ENCODE measurements at places on chromosomes 16 and 17.

- no peak for DNase-seq
These were observed 25.3 kb upstream of the SCNN1B start for GRCh38 chr16:23276821-23277220.

DNA sequence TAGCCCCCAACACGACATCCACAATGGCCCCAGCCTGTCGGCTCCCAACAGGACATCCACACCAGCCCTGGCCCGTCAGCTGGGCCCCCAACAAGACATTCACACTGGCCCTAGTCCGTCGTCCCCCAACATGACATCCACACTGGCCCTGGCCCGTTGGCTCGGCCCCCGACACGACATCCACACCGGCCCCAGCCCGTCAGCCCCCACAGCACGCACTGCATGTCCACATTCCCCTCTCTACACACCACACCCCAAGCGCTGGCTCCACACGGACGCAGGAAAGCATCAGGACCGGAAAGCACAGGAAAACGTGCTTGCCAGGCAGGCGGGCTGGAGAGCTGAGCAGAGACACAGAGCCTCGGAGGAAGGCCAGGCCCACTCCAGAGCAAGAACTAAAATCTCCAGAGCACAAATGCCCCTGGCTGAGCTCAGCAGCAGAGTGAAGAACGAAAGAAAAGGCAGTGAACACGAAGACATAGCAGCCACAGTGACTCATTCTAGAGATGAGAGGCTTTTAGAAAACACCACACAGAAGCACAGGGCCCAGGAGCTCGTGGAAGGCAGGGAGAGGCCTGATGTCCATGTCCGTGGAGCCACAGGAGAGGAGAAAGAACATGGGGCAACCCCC, 50.6 kb downstream of the LMF1 start:
- no peak for DNase-seq

GRCh38 chr17:56599088-56599487, 5.6 kb downstream of the NOG start:
- DNase-seq: peak; percentile 3

DNA sequence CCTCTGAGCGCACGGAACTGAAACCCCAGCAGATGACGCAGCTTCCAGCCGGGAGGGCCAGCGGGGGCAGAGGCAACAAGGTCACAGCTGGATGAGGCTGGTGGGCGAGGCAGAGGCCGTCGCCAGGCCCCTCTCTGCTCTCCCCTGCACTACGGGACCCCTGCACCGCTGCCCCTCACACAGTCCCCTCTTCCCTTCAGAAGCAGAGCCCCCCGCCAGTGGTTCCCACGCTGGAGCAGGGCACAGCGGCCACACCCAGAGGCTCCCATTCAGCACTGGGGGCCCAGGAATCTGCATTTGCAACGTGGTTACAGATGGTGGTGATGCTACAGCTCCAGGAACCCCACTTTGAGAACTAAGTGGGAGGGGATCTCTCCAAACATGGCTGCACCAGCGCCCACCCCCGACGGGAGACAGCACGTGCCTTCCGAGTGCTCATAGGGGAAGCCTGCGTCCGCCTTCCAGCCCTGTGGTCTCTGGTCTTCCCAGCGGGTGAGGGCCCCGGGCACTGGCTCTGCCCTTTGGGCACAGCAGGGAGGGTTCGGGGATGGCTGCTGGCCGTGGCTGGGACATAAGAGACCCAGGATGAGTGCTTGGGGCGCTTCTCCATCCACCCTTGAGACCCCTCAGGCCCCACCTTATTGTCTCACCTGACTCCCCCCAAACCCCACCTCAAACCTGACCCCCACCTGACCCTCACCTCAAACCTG, 4.7 kb upstream of the RAB40B start:
- DNase-seq: no peak

- no peak for DNase-seq
These were observed 108.9 kb downstream of the CDH13 start for GRCh38 chr16:82735673-82736091.

DNA sequence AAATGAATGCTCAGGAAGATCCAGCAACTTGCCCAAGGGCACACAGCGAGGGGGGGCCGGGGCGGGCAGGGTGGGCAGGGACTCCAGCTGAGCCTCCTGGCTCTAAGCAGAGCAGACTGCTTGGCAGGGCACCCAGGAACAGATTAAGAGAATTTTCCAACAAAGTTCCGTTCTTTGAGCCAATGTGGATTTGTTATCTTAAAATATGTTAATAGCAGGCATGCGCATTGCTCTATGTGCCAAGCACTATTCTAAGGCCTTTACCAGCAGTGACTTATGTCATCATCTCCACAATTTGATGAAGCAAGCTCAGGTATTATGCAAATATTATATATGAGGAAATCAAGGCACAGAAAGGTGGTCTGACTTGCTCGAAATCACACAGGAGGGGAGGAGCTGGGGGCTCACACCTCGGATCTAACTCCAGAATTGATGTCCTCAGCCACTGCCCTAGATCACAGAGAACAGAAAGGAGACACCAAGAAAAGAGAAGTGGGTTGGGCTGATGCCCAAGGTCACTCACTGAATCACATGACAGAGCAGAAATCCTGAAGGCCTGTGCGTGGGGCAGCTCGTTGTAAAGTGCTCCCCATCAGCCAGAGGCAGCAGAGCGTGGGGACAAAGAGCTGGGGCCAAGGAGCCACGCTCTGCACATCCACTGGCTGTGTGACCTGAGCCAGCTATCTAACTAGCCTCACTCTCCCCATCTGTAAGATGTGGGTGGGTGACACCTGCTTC, 23.2 kb upstream of the MEAK7 start:
- DNase-seq: no peak

GRCh38 chr17:78450696-78451345, 72.4 kb downstream of the PGS1 start:
- DNase-seq: no peak

DNA sequence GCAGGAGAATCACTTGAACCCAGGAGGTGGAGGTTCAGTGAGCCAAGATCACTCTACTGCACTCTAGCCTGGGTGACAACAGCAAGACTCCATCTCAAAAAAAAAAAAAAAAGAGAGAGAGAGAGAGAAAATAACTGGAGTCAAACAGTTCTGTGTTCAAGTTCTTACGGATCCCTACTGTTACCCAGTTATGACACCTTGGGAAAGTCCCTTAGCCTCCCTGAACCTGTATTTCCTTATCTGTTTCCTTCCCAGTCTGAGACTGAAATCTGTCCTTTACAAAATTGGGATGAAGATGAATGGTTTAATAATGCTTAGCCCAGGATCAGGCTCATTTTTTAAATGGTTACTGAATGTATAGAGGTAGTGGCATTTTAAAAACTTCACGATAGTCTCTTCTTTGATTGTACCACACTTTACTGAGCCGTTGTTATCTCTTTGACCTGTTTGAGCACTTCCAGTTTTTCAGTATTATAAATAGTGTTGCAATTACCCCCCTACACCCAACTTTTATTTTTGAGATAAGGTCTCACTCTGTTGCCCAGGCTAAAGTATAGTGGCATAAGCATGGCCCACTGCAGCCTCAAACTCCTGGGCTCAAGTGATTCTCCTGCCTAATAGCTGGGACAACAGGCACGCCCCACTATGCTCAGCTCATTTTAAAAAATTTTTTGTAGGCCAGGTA, 17.1 kb downstream of the ZNF768 start:
- no peak for DNase-seq

- DNase-seq: peak; percentile 63
These were observed at the start of gene SPNS2 for GRCh38 chr17:4498461-4499397. Gene SPNS2 (plus strand): TSS chr17:4498881. CDS start chr17:4499048, 167 bp downstream.

DNA sequence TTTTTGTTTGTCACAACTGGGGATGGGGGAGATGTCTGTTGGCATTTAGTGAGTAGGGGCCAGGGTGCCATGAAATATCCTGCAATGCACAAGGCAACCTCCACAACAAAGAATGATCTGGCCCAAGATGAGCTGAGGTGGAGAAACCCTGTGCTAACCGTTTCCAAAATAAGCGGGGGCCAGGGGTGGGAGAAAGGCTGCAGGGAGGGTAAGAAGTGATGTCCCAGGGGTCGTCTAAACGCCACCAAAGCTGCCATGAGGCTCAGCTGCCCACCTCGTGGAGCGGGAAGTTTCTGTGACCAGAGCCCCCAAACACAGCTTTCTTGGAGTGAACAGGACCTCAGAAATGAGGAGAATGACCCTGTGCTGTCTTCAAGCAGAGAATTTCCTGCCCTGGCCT, 76.5 kb upstream of the CDH5 start:
- no peak for DNase-seq

DNA sequence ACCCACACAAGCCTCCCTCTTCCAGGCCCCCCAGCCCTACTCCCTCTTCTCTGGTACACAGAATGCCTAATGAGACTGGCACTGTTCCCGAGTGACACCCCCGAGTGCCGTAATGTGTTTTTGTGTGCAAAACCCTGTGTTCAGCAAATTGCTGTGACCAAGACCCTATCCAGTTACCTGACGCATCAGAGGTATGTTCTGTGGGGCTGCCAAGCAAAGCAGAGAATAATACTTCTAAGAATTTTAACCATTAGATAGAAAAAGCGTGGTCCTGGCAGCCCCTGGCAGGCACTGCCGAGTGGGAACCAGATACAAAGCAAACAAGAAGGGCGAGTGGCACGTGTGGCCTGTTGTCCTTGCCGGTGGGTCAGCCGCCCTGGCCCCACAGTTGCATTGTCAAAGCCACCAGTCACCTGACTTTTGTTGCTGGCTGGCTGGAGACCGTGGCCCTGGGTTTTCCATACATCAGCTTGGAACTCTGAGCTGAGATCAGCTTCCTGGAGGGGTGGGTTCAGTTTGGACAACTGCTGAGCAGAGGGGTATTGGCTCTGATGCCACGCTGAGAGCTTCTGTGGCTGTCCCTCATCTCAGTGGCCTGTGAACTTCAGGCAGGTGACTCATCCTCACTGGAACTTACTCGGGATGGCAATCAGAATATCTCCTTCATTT, 69.1 kb upstream of the BRD7 start:
- DNase-seq: no peak

DNA sequence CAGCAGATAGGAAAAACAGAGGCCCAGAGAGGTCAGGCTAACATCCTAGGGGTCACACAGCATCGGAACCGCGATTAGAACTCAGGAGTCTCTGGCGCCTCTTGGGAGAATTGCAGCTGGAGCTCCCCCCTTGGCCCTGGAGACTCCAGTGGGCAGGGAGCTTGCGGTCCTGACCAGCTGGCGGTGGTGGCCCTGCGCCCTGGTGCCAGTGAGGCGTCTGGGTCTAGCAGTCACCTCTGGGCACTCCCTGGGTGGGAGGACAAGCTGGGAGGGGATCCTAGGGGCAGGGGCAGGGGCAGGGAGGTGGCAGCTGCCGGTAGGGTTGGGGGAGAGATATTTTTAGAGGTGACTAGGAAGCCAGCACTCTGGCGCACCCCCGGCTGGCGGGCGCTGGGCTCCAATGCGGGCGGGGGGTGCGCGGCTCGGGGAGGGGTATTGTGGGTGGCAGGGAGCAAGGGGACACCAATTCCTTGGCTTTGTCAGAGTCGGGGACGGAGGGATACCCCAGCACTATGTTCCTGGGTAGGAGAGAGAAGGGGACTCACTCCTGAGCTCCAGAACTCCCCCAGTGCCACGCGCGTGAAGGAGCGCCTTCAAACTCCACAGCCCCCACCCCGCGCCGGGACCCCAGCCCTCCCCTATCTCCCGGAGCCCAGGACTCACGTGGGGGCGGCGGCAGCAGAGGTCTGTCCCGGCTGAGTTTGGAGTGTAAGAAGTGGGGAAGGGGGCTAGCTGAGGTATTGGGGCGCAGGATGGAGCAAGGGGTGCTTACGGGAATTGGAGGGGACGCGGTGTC, 584 bp downstream of the PHOSPHO1 start:
- no peak for DNase-seq

GRCh38 chr16:28283798-28284577, 8.3 kb upstream of the SBK1 start:
- DNase-seq: no peak

DNA sequence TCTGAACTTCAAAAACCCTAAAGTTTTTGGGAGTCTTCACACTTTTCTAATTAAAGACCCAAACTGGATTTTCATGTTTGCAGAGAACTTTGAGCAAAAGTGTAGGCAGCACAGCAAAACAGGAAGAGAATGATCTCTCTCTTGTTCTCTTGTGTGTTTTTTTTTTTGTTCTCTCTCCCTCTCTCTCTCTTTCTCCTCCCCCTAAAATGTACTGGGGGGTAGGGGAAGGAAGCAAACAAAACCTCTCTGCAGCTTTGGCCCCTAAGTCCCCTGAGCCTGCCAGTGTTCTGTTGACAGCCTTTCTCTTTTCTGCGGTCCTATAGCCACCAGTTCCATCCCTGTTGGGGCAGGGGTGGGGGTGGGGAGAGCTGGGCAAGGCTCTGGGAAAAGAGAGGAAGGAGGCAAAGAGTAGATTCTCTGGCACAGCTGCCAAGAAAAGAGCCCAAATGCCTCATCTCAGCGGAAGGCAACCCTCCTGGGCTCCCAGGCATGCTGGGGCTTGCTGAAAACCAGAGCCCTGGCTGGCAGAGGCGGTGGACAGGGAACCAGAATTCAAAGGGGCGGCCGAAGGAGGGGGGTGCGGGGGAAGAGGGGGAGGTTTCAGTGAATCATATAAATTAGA, 295.3 kb downstream of the SOX9 start:
- DNase-seq: no peak

- no peak for DNase-seq
These were observed 27.9 kb downstream of the SREBF1 start for GRCh38 chr17:17808706-17809432.

DNA sequence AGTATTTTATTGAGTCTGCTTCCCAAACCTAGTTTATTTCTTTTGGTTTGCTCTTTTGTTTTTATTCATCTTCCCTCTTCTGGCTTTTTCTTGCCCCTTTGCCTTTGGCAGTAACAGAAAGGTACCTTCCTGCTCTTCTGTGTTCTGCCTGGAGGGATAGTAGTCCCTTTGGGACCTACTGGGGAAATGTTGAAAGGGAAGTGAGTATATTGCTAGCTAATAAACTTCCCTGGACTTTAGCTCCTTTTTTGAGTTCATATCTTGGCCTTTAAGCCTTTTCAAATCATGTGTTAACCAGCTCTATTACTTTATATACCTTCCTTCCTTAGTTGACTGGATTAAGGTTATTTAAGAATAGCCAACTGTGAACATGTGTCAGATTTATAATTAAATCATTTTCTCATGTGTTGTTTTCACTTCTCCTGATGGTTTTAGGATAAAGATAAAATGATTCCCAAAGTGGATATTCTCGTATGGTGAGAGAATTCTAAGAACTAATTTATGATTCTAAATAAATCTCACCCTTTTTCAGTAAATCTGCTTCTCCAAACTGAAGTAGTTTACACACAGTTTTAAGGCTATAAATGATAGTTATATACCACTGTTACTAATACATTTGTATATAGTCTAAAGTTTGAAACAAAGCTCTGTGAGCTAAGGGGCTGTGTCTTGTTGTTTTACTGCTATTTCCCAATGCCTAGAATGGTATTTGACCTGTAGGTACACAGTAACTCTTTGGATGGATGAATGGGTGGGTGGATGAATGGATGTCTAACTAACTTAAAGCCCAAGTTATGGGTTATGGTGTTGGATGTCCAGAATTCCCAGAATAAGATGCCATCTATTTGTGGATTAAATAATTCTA, 45.7 kb downstream of the OMG start:
- DNase-seq: no peak
